NCI-H524 treated with DMSO at 0.1 percent for 48 hours (cell line): ENCODE measurements at places on chromosomes 1 and 21.
A peak's percentile ranks its signal among the peaks of the same experiment; 100 is the strongest.

GRCh38 chr1:4710592-4711415, 56.4 kb downstream of the AJAP1 start:
- DNase-seq, result no peak

DNA sequence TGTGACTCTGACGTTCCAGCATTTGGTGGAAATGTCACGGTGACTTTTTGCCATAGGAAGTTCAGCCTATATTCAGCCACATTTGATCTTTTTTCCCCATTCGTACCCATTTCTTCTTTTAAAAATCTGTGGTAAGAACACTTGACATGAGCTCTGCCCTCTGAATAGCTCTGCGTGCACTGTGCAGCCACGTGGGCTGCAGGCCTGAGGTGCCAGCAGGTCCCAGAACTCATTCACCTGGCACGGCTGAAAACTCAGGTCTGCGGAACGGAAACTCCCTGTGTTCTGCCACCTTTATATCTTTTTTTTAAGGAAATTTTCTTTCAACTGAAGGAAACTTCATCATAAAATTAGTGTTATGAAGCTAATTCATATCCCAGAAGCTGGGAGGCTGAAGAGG, 28.6 kb downstream of the CEP104 start:
- DNase-seq, result no peak

DNA sequence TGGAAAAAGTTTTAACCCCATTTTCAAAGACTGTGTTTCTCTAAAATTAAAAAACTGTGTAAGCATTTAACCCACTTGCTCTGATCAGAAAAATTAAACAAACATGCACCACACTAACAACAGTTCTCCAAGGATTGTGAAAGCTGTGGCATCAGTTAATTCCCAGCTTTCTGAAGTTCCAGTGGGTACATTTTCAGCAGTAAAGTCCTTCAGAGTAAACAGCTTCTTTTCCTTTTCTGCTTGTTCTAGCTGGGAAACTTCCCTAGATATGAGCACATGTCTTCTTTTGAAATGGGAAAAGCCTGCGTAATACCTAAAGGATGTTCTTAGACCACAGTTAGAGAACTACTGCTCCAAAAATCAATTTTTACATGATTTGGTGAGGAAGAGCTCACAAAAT, 11.1 kb downstream of the PRRX1 start:
- DNase-seq, result no peak

DNA sequence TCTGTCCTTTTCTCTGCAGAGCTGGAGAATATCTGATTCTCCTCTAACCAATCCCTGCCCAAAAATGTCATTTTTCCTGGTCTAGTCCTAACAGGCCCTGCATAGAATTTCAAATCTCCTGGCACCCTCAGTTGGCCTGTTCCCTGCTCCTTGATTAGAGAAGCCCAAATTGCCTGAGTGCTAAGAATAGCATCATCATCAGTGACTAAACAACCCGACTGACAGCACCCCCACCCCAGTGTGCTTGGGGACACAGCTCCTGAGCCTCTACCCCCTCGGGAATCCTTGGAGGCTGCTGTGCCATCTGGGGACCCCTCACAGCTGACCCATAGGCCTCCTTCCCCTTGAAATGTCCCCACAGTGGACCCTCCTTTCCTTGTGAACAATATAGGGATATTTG, 94.4 kb downstream of the DDX20 start:
- DNase-seq, result no peak

DNA sequence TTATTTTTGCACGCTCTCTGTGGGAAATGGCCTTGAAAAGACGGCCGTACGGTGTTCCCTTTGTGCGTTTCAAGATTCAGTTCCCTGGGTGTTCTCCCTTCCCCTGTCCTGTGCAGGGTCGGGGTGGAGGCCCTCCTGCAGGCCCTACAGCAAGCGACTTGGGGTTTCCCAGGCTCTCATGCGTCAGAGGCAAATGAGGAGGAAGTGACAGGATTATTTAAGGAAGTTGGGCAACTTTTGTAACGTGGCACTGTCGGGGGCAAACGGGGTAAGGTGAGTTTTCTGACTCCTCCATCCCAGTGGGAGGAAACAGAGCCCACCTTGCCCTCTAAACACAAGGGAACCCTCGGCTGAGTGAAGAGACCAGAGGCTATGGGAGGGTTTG, 16.1 kb upstream of the AJAP1 start:
- DNase-seq, result no peak

GRCh38 chr1:21261551-21262292, 28.5 kb downstream of the ECE1 start:
- DNase-seq, result no peak

- no peak for DNase-seq
Observed at GRCh38 chr1:159829273-159829634, 2.6 kb downstream of the SLAMF8 start.

DNA sequence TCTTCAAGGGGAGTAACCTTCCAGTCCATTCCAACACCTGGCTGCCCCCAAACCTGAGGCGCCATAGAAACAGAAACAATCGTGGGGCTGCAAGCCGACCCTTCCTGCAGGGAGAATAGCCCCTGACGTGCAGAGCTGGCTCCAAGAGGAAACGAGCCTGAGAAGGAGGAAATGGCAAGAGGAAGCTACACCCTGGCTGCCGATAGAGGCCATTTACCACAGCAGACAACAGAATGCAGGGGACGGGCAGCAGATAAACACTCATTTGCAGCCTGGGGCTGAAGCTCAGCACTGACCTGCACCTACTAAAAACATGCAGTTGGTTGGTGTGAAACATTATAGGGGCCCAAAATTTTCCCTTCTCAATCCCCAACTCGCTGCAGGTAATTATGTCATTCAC, 8.7 kb upstream of the TDRD10 start:
- DNase-seq, result no peak

- no peak for DNase-seq
Observed at GRCh38 chr1:8431019-8431418, 113.1 kb downstream of the SLC45A1 start.

DNA sequence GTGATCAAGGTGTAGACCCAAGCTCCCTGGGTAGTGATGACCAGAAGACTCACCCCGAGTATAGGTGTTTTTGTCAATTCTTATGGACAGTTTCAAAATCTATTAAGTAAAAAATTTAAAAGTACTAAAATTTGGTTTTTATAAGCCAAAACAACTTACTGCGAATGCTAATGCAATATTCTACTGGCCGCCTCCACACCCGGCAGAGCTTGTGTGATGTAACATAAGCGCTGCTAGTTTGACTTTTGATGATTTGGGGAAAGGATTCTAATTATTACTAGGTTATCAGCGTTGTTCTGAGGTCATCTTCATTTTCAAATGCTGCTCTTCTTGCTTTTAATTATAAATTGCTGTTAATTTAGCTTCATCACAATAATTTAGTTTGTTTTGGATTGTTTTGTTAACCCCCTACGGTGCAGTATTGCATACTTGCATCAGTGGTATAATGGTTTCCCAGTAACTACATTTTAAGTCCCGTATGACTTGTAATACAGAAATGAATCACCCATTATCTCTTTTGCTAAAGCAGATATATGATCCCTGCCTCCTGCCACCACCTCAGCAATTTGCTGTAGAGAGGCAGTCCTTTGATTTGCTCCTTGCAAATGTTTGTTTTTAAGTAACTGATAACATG, 178.0 kb downstream of the SDCCAG8 start:
- no peak for DNase-seq

DNA sequence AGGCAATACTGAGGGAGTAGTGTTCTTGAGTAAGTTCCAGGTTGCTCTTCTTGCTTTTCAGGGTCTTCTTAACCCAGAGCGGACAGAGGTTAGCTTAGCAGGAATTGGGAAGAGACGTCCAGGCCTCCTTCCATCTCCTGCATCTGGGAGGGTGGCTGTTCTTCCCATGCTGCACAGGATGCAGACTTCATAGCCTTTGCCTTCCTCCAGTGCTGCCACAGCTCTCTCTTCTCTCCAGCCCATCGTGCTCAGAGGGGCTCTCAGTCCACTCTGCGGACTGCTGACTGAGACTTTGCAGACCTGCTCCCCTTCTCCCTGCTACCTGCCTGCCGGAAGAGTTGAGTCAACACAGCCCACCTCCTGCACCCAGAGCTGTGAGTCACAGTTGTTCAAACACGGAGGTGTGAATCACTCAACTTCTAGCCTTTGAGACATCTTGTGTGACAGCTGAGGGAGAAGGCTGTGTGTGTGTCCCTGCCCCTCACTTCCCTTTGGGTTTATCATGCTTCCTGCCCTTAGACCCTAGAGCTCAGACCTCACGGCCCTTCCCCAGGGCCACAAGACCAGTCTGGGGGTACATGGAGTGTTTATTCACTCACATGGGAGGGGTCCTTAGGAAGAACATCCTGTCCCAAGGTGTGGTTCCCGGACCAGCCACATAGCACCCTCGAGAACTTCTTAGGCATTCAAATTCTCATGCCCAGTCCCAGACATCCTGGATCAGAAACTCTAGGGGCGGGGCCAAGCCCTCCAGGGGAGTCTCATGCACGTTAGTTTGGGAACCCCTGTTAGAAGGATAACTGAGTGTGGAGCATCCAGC, 158.3 kb upstream of the CACNA1E start:
- DNase-seq, result no peak

DNA sequence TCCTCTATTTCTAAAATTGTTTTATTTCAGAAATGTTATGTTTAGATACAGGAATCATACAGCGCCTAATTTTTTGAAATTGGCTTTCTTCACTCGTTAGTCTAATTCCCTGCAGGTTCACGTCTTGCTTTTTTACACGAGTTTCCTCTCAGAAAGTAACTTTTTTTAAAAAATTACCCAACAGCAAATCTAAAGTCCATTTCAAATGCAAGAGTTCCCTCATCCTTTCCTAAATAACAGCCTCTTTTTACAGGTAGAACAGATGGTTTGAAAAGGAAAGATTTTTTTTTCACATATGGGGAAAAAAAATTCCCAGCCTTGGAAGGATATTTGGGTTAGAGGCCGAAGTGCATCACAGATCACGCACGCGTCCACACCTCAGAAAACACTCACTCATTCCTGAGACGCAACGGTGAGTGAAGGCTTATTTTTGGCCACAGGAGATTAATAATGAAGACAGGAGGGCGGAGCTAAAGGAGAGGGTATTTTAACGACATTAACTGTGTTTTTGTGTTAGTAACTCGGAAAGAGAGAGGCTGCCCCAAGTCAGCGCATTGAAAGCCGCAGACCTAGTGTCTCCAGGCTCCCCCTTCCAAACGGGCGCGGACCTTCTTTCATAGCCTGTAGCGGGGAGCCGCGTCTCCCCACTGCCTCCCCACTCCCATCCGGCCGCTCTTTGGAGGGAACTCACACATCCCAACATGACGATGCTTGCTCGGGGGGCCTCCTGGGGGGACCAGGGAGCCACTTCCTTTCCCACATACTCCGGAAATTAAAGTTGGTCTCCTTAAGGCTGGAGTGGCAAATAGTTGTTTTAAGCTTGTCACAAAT, 969 bp upstream of the RIPK4 start:
- DNase-seq, result no peak

DNA sequence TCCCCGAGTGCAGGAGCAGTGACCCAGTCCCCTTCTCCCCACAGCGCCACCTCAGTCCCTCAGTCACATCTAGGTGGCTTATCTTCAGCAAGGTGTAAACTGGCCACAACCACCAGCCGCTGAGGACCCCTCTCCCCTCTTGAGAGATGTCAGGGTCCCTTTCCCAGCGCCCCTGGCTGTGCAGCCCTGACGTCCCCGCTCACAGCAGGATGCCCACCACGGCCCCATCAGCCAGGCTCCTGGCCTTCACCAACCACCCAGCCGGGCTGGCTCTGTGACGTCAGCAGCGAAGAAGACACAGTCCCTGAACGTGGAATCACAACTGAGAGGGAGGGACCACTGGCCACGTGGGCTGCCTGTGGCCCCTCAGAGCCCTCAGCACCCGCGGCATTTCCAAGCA, 249.4 kb downstream of the NPHP4 start:
- DNase-seq, result no peak

- DNase-seq, result no peak
Observed at GRCh38 chr1:170678027-170678600, 14.2 kb downstream of the PRRX1 start.

DNA sequence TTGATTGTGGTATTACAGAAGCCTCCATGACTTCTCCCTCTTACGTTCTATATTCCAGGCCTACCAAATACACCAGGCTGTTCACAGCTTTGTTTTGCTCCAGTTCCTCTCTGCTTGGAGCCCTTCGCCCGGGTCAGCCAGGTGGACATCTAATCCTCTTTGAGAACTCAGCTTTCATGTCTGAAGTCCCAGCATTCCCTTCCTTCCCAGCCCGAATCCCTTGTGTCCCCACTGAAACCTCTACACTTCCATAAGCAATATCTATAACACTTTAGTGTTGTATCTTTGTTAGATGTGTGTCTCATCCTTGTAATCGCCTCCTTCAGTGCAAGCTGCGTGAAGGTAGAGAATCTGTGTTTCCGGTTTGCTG, 1.9 kb downstream of the RNF11 start:
- peak; percentile 50 for DNase-seq

DNA sequence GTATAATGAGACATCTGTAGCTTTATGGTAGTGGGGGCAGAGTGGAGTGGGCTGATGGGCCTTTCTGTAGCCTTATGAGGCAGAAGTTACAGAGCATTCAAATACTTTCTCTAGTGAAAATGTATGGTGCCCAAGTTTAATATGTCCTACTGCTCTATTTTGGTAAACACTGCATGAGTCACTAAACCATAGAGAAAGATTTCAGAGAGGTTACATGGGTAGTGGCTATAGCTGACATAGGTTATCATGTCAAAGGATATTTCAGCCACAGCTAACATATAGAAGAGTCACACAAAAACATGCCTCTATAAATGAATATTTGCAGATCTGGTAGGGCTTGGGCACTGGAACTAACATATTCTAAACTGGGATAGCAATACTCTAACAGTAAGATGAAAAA, 212.4 kb upstream of the USP25 start:
- no peak for DNase-seq

DNA sequence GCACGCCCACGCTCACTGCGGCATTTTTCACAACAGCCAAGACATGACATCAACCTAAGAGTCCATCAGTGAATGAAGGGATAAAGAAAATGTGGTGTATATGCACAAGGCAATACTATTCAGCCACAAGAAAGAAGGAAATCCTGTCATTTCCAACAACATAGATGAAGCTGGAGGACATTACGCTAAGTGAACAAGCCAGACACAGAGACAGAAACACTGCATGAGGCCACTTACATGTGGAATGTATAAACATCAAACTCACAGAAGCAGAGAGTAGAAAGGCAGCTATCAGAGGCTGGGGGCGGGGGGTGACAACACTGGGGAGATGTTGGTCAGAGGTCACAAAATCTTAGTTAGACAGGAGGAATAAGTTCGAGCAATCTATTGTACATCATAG, 20.9 kb downstream of the TMPRSS2 start:
- no peak for DNase-seq
